ENCODE measurements at places on chromosomes 4 and X. TPM values are rescaled to one million over a fixed set of nuclear protein-coding genes. Genes with fewer than 3 reads are reported as not detected.

- no peak for DNase-seq
Measured at GRCh38 chr4:55637272-55637820, 1.2 kb upstream of the NMU start.

DNA sequence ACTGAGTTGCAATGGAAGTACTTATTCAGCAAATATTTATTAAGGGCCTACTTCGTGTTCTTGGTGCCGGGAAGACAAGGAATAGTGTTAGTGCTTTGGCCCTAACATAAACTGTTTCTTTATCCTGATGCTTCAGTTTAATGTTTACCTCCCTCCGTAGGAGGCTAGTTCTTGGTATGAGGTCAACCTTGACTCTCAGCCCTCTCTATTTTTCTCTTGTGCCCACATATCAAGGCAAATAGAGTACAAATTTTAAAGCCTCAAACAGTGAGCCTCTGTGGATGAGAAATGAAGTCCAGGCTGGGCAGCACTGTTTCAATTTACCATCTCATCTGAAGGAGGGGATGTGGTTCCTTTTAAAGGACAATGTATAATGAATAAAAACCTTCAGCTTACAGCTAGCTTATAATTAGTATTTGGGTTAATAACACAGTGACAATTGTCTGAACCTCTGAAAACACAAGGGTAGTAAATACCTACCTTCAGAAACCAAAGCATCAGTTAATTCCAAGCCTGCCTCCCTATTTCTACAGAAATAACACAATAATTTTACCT is 68.5 kb downstream of the SH3RF1 start:
- no peak for DNase-seq

DNA sequence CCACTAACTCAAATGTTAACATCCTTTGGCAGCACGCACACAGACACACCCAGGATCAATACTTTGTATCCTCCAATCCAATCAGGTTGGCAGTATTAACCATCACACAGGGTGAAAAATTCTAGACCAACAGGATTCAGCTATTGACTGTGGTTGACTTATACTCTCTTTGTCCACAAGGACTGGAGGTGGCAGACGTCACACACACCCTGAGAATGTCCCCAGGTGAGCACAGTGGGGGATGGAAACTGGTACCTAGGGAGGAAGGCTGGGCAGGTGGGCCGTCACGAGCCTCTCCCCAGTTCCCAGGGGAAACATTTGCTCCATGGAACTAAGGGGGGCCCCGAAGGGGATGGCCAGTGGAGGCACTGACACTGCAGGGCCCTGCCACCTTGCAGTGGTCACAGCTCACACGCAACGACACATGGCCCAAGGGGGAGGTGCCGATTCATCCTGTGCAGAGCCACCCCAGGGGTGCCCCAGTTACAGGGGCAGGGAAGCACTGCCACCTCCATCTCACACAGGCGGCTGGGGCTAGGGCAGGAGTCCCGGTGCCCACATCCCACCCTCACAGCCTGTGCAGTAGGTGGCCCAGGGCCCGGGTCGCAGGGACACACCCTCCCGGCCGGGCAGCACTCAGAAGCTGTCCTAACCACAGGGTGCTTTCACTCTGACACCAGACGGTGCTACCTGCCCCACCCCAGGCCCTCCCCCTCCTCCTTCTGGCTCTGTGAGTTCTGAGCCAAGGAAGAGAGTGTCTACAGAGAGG is 17.4 kb downstream of the ZFYVE28 start:
- DNase-seq: no peak

Gene RHOXF2B
- not detected for total RNA-seq

Gene IL13RA1
- 0.81 TPM for total RNA-seq

- no peak for DNase-seq
Measured at GRCh38 chr4:41095973-41096372, 118.4 kb downstream of the APBB2 start.

- DNase-seq: no peak
Measured at GRCh38 chr4:37243722-37244582, 591 bp upstream of the NWD2 start.

- DNase-seq: peak; percentile 8
Measured at GRCh38 chr4:80610845-80611677, 275.5 kb downstream of the CFAP299 start.

Gene CENPVL3
- 3.2 TPM for total RNA-seq

Gene CTAG1B
- not detected for total RNA-seq

- no peak for DNase-seq
Measured at GRCh38 chr4:183139972-183140570, 41.0 kb downstream of the WWC2 start.

DNA sequence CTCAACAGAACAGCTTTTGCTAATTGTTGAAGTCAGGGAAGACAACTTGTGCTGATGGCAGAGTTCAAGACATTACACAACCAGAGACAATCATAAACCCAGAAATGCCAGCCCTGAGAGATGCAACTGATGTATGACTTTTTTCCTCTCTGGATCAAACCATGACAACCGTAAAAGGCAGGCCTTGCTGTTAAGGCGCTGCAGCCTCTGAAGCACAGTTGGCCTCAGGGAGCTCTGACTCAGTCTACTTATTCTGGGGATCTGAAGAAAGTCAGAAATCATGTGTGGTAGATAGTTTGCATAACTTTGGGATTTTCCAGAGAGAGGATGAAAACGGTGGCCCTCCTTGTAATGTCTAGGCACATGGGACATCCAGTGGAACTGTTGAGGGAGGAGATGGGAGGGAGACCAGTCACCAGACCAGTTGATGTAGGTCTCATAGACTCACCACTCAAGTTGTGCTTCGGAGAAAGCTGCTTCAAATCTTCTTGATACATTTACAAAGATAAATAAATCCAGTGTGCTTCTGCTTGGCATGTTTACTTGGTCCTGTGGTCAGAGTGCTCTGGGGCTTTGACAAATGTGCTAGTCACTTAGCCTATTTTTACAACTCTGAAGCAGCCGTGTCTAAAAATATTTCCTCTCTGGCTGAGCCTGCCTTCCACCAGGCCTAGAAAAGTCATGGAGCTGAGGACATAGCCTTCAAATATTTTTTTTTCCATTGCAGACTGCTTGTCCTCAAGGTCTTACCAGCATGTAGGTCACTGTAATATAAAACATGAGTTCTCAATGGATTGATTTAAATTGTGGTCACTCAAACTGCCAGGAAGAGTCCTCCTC is 7.5 kb downstream of the HADH start:
- DNase-seq: no peak

DNA sequence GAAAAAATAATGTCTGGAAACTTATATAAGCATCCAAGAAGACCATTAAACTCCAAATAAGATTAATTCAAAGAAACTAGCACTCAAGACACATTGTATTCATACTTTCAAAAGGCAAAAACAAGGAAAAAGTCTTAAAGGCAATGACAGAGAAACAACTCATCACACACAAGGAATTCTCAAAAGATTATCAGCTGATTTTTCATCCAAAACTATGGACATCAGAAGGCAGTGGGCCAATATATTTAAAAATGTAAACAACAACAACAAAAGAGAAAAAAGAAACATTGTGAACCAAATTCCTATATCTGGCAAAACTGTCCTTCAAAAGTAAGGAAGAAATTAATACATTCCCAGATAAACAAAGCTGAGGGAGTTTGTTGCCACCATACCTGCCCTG is 711.4 kb upstream of the GALNTL6 start:
- DNase-seq: peak; percentile 16

Gene MAGEB1
- total RNA-seq: not detected

Gene INTS6L
- 11.8 TPM for total RNA-seq

Gene AWAT2
- not detected for total RNA-seq

DNA sequence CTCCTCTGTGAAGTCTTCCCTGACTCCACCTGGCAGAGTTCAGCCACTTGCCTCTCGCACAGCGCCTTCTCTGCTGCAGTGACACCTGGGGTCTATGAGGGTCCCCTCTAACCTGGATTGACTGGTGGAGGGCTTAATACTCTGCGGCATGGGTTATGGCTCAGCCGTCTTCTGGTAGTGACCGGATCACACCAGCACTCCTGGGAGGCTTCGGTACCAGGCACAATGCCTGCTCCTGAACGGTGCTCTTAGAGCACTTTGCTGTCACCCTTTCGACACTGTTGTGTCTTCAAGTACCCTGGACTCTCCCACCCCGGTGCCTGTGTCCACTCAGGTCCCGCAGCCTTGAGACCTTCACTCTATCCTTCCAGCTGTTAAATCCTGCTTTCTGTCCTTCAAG is 50.0 kb downstream of the C4orf50 start:
- DNase-seq: no peak

GRCh38 chr4:88573276-88573980 is 18.9 kb upstream of the HERC3 start:
- DNase-seq: no peak

Gene TMPRSS11D
- total RNA-seq: not detected

All from hematopoietic multipotent progenitor cell (in vitro differentiated cells).